Activated naive CD8-positive, alpha-beta T cell treated with anti-CD3 and anti-CD28 coated beads, Interleukin-2, amount 50 U/mL, for 24 hours (primary cell): ENCODE measurements at places on chromosomes 5 and 9.
A peak's percentile ranks its signal among the peaks of the same experiment; 100 is the strongest.

- no peak for DNase-seq
- no peaks in the 10 kb centered on the region for H3K4me1 ChIP-seq
- no peaks in the 10 kb centered on the region for H3K27me3 ChIP-seq
- H3K4me3 ChIP-seq, result no peak overlapping the region
- H3K36me3 ChIP-seq, result no peaks in the 10 kb centered on the region
These were observed 201.9 kb upstream of the ANKH start for GRCh38 chr5:15073453-15073852.

GRCh38 chr9:114754581-114754980, 51.3 kb downstream of the TNFSF15 start:
- H3K4me1 ChIP-seq, result peaks cover 30% of the 10 kb centered on the region
- H3K27me3 ChIP-seq, result no peaks in the 10 kb centered on the region
- H3K36me3 ChIP-seq, result peaks cover 2% of the 10 kb centered on the region
- no peak overlapping the region for H3K4me3 ChIP-seq

GRCh38 chr5:17314907-17315471, 97.6 kb downstream of the BASP1 start:
- no peak overlapping the region for H3K4me3 ChIP-seq
- no peak for DNase-seq
- no peaks in the 10 kb centered on the region for H3K36me3 ChIP-seq
- no peaks in the 10 kb centered on the region for H3K27me3 ChIP-seq
- H3K4me1 ChIP-seq, result peaks cover 12% of the 10 kb centered on the region

DNA sequence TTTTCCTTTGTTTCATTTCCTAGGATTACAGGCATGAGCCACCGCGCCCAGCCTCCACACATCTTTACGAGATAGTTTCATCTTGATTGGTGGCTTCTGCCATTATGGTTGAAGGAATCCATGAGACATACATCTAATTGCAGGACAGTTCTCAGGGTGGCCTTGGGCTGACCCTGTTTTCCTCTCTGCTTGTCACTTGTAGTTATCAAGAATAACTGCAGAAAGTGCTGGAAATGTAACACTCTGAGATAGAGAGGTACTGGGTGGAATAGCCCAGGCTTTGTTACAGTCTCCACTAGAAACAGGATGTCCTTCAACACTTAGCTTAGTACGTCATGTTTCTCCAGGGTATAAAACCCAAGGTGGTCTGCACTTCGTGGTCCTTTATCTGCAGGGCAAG, 10.7 kb downstream of the UGT3A2 start:
- H3K4me3 ChIP-seq, result no peak overlapping the region
- H3K27me3 ChIP-seq, result peaks cover 4% of the 10 kb centered on the region
- H3K27ac ChIP-seq, result no peak overlapping the region
- no peak for DNase-seq
- peaks cover 4% of the 10 kb centered on the region for H3K4me1 ChIP-seq
- no peaks in the 10 kb centered on the region for H3K36me3 ChIP-seq

DNA sequence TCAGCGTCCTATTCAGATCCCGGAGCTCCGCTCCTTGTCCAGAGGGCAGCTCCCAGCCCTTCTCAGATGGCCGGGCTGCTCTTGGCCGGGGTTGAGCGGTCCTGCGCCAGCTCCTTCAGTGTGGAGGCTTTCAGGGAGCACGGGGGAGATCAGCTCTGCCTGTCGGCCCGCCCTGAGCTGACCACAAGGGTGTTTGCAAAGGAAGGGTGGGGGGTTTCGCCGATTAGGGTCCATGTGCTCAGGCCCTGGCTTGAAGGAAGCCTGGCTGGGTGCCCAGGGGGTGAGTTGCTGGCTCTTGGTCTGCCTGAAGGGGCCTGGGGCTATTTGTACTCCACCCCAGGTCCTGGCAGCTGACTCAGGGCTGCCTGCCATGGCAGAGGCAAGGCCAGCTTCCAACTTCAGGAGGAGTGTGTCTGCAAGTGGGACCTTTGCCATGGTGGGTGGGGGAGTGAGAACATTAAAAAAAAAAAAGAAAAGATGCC, 250.1 kb upstream of the KLF4 start:
- no peak overlapping the region for H3K4me3 ChIP-seq
- H3K36me3 ChIP-seq, result no peaks in the 10 kb centered on the region
- H3K4me1 ChIP-seq, result no peaks in the 10 kb centered on the region
- peaks cover 5% of the 10 kb centered on the region for H3K27me3 ChIP-seq
- H3K27ac ChIP-seq, result no peak overlapping the region
- DNase-seq, result no peak

DNA sequence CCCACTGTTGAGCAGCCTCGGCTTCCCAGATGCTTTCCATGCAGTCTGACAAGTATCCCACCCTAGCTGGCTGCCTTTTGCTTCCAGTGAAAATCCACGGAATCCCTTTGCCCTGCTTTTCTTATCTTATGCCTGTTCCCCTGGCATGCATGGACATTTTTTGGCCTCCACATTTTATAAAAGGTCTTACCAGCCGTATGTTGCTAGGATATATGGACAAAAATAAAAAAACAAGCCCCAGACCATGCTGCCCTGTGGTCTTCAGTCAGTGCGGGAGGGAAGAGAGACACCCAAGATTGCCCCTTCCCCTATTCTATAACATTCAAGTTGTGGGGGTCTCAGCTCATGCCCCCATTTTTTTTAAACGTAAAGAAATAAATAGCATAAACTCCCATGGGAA, 129.6 kb downstream of the COL23A1 start:
- H3K4me1 ChIP-seq, result no peaks in the 10 kb centered on the region
- no peak overlapping the region for H3K4me3 ChIP-seq
- DNase-seq, result no peak

GRCh38 chr9:99189887-99190596, 31.7 kb downstream of the ALG2 start:
- no peak overlapping the region for H3K27ac ChIP-seq
- H3K4me1 ChIP-seq, result peaks cover 19% of the 10 kb centered on the region
- H3K36me3 ChIP-seq, result no peaks in the 10 kb centered on the region
- DNase-seq, result no peak

DNA sequence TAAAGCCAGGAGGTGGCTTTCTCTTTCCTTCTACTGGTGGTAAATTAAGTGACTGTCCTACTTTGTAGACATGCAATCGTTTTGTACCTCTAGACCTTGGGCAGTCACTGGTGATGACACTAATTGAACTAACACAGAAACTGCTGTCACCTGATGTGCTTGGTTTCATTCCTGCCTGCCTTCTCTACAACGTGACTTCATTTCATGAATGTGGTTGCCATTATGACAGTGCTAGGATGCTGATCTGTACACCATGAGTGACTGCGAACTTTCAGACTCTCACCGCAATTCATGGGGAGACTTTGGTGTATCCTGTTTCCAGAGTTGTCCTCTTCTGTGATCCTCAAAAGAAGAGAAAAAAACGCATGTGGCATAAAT, 47.5 kb downstream of the UBE2QL1 start:
- H3K27me3 ChIP-seq, result peaks cover 7% of the 10 kb centered on the region
- no peak overlapping the region for H3K27ac ChIP-seq
- H3K4me3 ChIP-seq, result no peak overlapping the region
- no peak for DNase-seq
- H3K4me1 ChIP-seq, result peaks cover 7% of the 10 kb centered on the region
- no peaks in the 10 kb centered on the region for H3K36me3 ChIP-seq

DNA sequence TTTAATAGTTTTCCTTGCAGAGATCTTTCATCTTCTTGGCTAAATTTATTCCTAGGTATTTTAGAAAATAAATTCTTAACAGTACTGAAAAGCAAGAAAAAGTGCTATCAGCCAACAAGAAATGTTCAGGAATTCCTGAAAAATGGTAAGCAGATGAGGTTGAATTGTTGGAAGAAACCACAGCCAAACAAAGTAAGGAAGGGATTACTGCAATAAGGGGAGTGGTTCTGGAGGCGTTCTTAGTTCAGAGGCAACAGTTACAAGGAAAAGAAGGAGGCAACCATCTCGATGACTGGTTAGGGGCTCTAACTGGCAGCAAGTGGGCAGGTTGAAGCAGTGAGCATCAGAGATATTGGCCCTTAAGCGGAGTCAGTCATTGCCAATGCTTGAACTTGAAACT, 12.8 kb upstream of the OR13J1 start:
- peaks cover 5% of the 10 kb centered on the region for H3K27me3 ChIP-seq
- DNase-seq, result no peak
- no peaks in the 10 kb centered on the region for H3K36me3 ChIP-seq
- no peak overlapping the region for H3K4me3 ChIP-seq
- H3K27ac ChIP-seq, result no peak overlapping the region
- no peaks in the 10 kb centered on the region for H3K4me1 ChIP-seq

- peak overlapping the region; percentile 95 for H3K27ac ChIP-seq
- H3K4me1 ChIP-seq, result peaks cover 85% of the 10 kb centered on the region
- H3K4me3 ChIP-seq, result peak overlapping the region; percentile 90
- DNase-seq, result no peak
- H3K27me3 ChIP-seq, result no peaks in the 10 kb centered on the region
These were observed 6.5 kb downstream of the TRAF1 start for GRCh38 chr9:120919843-120920805.

- no peak overlapping the region for H3K4me3 ChIP-seq
- no peaks in the 10 kb centered on the region for H3K36me3 ChIP-seq
- H3K4me1 ChIP-seq, result no peaks in the 10 kb centered on the region
- peaks cover 2% of the 10 kb centered on the region for H3K27me3 ChIP-seq
These were observed 1.6 kb downstream of the C9 start for GRCh38 chr5:39362646-39363045.

- peaks cover 16% of the 10 kb centered on the region for H3K4me1 ChIP-seq
- no peak overlapping the region for H3K27ac ChIP-seq
- DNase-seq, result no peak
These were observed 6.3 kb downstream of the SLC25A51 start for GRCh38 chr9:37897665-37898064.

GRCh38 chr5:80973027-80973426, 12.9 kb downstream of the RASGRF2 start:
- H3K4me3 ChIP-seq, result no peak overlapping the region
- H3K4me1 ChIP-seq, result peaks cover 54% of the 10 kb centered on the region
- DNase-seq, result no peak
- H3K27ac ChIP-seq, result no peak overlapping the region

DNA sequence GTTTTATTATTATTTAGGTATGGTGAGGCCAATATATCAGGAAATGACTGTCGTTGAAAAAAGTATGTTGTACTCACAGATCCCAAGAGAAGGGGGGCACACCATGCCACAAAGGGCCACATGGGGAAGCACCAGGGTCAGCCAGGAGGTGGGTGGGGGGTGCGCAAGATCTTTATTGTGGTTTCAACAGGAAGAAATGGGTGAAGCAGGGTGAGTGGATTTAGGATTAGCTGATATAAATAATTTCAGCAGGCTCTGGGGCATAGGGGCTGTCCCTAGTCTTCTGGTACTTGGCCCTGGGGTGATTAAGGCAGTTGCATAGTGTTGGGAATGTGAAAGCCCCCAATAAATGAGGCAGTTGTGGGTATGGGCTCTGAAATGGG, 8.6 kb downstream of the PDCD1LG2 start:
- no peaks in the 10 kb centered on the region for H3K27me3 ChIP-seq
- H3K36me3 ChIP-seq, result no peaks in the 10 kb centered on the region
- H3K4me3 ChIP-seq, result no peak overlapping the region
- H3K27ac ChIP-seq, result peak overlapping the region; percentile 52

GRCh38 chr5:118806571-118806970, 181.8 kb downstream of the DTWD2 start:
- H3K36me3 ChIP-seq, result peaks cover 6% of the 10 kb centered on the region
- H3K4me1 ChIP-seq, result no peaks in the 10 kb centered on the region
- H3K27me3 ChIP-seq, result no peaks in the 10 kb centered on the region
- DNase-seq, result no peak

DNA sequence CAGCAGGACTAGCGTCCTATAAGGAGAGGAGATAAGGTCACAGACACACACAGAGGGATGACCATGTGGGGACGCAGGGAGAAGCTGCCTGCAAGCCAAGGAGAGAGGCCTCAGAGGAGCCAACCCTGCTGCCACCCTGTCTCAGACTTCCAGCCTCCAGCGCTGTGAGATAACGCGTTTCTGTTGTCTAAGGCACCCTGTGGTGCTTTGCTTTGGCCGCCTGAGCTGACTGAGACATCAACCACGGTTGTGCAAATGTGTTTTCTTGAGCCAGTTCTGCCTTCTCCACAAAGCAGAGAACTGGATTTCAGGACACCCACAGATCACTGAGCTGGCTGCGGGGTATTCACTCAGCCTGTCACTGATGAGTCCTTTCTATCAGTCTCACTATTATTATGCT, 149.1 kb downstream of the NXNL2 start:
- H3K4me1 ChIP-seq, result no peaks in the 10 kb centered on the region
- no peaks in the 10 kb centered on the region for H3K36me3 ChIP-seq
- no peak for DNase-seq

- H3K36me3 ChIP-seq, result no peaks in the 10 kb centered on the region
- no peak overlapping the region for H3K27ac ChIP-seq
- no peaks in the 10 kb centered on the region for H3K27me3 ChIP-seq
- no peaks in the 10 kb centered on the region for H3K4me1 ChIP-seq
- no peak overlapping the region for H3K4me3 ChIP-seq
- DNase-seq, result no peak
These were observed 15.5 kb downstream of the TYRP1 start for GRCh38 chr9:12708562-12709298.

GRCh38 chr5:41772056-41772455, 98.2 kb downstream of the OXCT1 start:
- H3K4me3 ChIP-seq, result no peak overlapping the region
- DNase-seq, result no peak
- peaks cover 36% of the 10 kb centered on the region for H3K36me3 ChIP-seq

DNA sequence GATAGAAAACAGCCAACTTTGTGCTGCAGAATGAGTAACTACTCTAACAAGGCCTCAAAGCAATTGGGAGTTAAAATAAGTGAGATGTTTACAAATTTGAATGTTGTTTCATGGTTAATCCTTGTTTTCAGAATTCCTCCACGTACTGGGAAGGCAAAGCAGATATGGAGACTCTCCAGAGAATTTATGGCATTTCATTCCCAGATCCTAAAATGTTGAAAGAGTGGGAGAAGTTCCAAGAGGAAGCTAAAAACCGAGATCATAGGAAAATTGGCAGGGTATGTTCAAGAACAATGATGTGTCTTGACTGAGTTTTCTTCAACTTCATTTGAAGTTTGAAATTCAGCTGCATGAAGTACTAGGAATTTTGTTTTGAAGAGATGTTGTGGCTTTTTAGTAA, 16.4 kb downstream of the TARS1 start:
- H3K27me3 ChIP-seq, result no peaks in the 10 kb centered on the region
- peaks cover 78% of the 10 kb centered on the region for H3K36me3 ChIP-seq
- no peak overlapping the region for H3K4me3 ChIP-seq

DNA sequence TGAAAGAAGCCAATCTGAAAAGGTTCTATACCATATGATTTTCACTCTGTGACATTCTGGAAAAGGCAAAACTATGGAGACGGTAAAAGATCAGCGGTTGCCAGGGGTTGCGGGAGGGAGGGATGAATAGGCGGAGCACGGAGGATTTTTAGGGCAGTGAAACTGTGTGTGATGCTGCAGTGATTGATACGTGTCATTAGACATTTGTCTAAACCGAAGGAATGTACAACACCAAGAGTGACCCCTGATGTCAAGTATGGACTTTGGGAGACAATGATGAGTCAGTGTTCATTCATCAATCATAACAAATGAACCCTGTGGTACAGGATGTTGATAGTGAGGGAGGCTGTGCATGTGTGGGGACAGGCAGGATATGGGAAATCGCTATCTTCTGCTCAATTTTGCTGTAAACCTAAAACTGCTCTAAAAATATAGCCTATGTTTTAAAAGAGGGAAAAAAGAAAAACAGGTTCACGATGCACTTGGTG, 34.4 kb downstream of the ERGIC1 start:
- H3K27ac ChIP-seq, result no peak overlapping the region
- DNase-seq, result no peak
- H3K4me1 ChIP-seq, result peaks cover 11% of the 10 kb centered on the region
- H3K27me3 ChIP-seq, result no peaks in the 10 kb centered on the region
- H3K4me3 ChIP-seq, result no peak overlapping the region

GRCh38 chr5:54595721-54596120, 78.2 kb downstream of the SNX18 start:
- H3K27me3 ChIP-seq, result no peaks in the 10 kb centered on the region
- H3K27ac ChIP-seq, result no peak overlapping the region
- no peak for DNase-seq
- H3K4me1 ChIP-seq, result peaks cover 2% of the 10 kb centered on the region
- no peak overlapping the region for H3K4me3 ChIP-seq
